ENCODE measurements at places on chromosomes 4 and X.
A peak's percentile ranks its signal among the peaks of the same experiment; 100 is the strongest.

- DNase-seq = no peak
Observed at GRCh38 chrX:40055495-40055894, 42.3 kb downstream of the BCOR start.

- no peak for DNase-seq
Observed at GRCh38 chrX:36534900-36535299, 473.3 kb upstream of the FAM47C start.

- no peak for DNase-seq
Observed at GRCh38 chr4:54568184-54568583, 89.6 kb upstream of the KIT start.

DNA sequence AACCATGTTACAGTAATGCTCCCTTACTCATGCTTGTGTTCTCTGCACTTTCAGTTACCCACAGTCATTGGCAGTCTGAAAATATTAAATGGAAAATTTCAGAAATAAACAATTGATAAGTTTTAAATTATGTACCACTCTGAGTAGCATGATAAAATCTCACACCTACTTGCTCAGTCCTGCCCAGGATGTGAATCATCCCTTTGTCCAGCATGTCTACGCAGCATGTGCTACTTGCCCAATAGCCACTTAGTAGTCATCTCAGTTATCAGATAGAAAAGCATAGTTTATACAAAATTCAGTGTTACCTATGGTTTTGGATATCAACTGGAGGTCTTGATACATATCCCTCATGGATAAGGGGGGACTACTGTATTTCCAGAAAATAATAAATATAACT is 577.1 kb downstream of the GALNTL6 start:
- DNase-seq = no peak

GRCh38 chr4:32180086-32180485 is 1459.9 kb downstream of the PCDH7 start:
- DNase-seq = no peak

DNA sequence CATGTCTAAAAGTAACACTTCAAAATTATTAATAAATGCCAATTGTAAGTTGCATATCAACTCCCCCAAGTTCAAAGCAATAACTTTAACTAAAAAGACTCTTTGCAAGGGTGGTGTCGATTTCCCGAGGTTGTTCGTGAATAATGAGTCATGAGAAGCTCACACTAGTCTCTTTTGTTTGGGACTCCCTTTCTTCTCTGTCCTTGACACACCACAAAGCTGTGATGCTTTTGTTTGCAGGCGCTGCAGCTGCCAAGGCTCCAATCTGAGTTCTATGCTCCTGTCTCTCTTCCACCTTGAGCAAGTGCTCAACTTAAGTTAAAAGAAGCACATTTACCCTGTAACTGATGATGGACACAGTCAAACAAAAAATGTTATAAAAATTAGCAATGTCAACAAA is 65.9 kb downstream of the FAT1 start:
- no peak for DNase-seq

- no peak for DNase-seq
Observed at GRCh38 chr4:86944964-86945781, 10.4 kb downstream of the AFF1 start.

- DNase-seq = no peak
Observed at GRCh38 chr4:129342819-129343408, 247.0 kb downstream of the C4orf33 start.

DNA sequence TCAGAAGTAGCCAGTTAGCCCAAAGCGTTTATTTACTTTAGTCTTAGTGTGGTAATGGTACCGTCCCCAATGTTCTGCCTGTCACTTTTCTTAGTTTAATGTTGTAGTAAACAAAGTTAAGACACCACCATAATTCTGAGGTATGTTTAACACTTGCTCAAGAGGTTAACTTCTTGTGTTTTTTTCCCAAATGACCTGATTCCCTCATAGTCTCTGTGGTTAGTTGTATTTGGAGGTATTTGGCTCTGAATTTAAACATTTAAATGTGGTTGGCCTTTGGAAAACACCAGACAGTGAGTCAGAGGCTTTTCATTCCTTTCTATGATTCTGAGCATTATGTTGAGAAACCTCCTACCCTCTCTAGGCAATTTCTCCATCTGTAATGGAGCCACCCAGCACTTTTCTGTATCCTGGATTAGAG is 47.9 kb downstream of the CXCL1 start:
- DNase-seq = no peak

- DNase-seq = no peak
Observed at GRCh38 chrX:140563893-140564292, 59.0 kb upstream of the SOX3 start.

- no peak for DNase-seq
Observed at GRCh38 chr4:9885958-9886357, 104.5 kb downstream of the DRD5 start.

GRCh38 chr4:153570228-153570973 is 104.2 kb downstream of the TMEM131L start:
- DNase-seq = no peak

GRCh38 chr4:168654104-168654847 is 157.4 kb downstream of the PALLD start:
- DNase-seq = no peak

DNA sequence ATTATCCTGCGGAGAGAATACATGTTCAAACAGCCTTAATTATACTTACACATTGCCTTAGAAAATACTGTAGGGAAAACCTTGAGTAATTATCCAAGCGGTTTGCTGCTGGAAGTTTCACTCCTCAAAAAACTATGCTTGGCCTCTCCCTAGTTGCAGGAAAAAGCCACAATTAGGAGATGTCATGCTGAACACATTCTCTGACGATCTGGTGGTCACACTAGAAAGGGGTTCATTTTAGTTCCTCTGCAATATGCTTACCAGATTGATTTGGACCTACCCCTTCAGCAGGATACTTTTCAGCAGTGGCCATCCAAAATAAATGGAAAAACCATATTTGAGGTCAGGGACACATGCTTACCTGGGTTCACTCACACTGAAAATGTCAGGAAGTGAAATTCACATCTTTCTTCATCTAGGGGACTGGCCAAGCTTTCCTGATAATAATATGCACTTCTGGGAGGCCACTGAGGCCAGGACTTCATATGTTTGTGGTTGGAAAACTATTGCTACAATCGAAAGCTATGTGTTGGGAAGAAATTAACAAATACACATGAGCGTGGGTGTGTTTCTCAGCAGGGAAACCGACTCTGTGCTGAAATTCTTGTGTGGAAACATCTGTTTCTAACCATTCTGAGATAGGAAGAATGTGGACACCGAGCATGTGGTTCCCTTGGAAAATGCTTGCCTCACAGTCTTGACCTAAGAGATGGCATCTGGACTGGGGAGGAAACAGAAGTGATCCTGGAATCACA is 68.8 kb downstream of the ATXN3L start:
- no peak for DNase-seq

GRCh38 chrX:10755439-10756334 is 135.3 kb upstream of the MID1 start:
- no peak for DNase-seq

GRCh38 chrX:32045149-32045548 is 973.3 kb upstream of the FTHL17 start:
- DNase-seq = no peak

- no peak for DNase-seq
Observed at GRCh38 chr4:78569306-78569821, 17.8 kb downstream of the ANXA3 start.

- no peak for DNase-seq
Observed at GRCh38 chr4:105197777-105198176, 51.1 kb downstream of the TET2 start.

- DNase-seq = no peak
Observed at GRCh38 chr4:26331380-26331950, 10.7 kb downstream of the RBPJ start.

DNA sequence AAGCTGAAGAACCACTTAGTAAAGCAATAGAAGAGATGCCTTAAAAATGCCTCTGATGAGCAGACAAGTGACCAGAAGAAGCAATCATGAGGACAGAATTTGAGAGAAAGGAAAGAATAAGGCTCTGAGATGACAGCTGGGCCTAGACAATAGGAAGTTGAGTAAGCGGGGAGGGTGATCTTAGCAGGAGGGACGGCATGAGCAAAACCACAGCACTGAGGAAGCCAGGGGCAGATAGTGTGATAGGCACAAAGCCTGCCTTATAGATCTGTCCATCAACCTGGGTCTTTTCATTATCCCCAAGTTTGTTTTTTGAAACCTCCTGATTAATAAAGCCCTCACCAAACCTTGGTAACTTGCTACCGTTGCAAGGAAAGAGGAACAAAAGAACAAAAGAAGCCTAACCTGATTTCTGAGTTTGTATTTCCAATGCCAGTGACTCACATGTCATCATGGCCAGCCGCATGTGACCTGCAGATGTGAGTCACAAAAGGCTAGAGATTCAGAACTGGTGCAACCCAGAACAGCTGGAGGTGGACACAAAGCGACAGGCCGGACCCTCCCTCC is 55.7 kb upstream of the PPARGC1A start:
- no peak for DNase-seq

DNA sequence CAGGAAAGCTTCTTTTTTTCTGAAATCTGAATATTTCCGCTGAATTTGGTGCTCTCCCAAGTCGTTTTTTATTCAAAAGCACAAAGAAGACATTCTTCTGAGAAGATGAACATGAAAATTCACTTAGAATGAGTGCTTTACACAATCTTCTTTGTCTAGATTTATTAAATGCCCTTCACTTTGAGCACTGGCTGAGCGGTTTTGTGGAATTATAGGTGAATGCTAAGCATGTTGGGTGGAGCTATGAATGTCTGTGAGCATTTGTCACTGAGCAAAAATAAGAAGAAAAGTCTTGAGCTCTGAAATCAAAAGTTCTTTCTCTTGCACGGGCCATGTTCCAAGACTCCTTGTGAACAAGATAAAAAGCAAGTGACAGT is 13.1 kb downstream of the GASK1B start:
- no peak for DNase-seq

DNA sequence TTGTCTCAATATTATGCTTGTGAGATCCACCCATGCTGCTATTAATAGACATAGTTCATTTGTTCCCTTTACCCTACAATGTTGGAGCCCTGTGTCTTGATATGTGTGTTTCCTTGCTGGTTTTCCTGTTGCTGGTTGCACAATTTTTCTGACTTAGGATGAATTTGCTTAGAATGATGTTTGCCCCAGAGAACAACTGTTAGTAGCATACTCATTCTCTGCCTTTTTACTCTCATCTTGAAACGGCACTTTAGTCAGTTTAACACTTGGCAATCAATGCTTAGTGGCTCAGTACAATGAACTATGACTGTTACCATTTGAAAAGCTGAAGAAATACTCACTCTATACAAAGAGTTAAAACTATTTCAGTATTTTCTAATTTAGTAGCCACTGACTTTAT is 158.8 kb upstream of the NDST4 start:
- DNase-seq = no peak

DNA sequence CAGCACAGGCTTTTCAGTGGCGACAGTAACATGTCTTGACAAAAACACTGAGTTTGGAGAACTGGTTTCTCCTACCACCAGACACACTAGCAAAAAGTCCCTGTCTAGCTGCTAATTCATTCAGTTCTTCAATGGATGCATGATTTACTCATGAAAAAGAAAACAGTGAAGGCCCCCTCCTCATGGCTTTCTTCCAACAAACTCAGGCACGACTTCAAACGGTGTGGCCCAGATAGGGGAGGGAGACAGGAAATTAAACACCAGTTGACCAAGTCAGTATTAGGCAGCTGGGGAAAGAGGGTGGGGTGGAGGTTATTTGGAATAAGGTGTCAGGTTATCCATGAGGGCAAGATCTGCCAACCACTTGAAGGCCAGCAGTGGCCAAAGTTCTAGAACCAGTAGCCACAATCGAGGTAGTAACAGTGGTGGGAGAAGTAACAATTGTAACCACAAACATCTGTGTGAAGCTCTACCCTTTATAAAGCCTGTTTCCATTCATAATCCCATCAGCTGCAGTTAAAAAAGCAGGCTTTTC is 60.2 kb downstream of the SEPSECS start:
- DNase-seq = no peak

- no peak for DNase-seq
Observed at GRCh38 chr4:41057467-41057866, 156.9 kb downstream of the APBB2 start.

DNA sequence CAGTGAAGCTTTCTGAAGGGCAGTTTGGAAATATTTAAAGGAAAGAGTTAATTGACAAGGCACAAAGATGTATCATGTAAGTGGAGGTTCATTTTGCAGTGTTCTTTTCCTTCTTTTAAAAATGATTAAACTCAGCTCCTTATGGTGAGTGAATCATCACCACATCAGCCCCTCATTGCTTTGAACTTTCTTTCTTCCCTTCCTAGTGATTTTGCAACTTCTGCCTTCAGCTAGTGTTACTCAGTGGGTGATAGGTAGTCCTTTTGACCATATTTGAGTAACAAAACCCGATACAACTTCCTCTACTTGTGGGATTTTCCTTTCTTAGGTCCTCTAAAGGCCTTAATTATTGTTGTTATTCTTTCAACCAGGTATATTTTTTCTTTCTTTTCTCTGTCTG is 8.2 kb downstream of the ZCCHC4 start:
- DNase-seq = no peak

GRCh38 chr4:128812442-128813235 is 3.1 kb downstream of the JADE1 start:
- DNase-seq = peak; percentile 68

- DNase-seq = peak; percentile 77
Observed at GRCh38 chrX:53071604-53072417, 10.4 kb upstream of the TSPYL2 start.

- DNase-seq = peak; percentile 71
Observed at GRCh38 chrX:129772796-129773431, 6.8 kb upstream of the SASH3 start.

- no peak for DNase-seq
Observed at GRCh38 chrX:68703369-68703768, 55.9 kb downstream of the STARD8 start.

- no peak for DNase-seq
Observed at GRCh38 chrX:22351966-22352365, 79.3 kb downstream of the CBLL2 start.

- no peak for DNase-seq
Observed at GRCh38 chr4:17368408-17368807, 143.5 kb downstream of the QDPR start.

DNA sequence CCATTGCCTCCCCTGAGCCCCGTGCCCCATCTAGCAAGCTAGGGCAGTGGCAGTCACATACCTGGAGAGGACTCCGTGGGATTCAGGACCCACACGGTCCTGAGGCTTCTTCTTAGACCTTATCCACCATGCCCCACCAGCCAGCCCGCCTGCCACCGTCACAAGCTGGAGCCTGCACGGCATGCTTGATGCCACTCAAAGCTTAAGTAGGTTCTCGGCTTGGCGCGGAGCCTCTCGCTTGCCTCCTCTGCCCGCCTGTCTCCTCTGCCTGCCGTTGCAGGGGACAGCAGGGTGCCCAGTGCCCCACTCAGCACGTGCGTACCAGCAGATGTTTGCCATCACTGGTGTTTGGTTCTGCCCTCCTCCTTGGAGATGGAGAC is 14.1 kb downstream of the PSAPL1 start:
- DNase-seq = peak; percentile 1

- DNase-seq = no peak
Observed at GRCh38 chrX:43375136-43375535, 281.0 kb upstream of the MAOA start.

- DNase-seq = no peak
Observed at GRCh38 chr4:663046-663437, 11.0 kb downstream of the ATP5ME start.

All from activated CD4-positive, alpha-beta T cell treated with anti-CD3 and anti-CD28 coated beads for 36 hours (primary cell).